ENCODE measurements at places on chromosomes 5 and 9.

GRCh38 chr5:149175346-149176105 lies 34.2 kb downstream of the ABLIM3 start:
- DNase-seq: no peak

DNA sequence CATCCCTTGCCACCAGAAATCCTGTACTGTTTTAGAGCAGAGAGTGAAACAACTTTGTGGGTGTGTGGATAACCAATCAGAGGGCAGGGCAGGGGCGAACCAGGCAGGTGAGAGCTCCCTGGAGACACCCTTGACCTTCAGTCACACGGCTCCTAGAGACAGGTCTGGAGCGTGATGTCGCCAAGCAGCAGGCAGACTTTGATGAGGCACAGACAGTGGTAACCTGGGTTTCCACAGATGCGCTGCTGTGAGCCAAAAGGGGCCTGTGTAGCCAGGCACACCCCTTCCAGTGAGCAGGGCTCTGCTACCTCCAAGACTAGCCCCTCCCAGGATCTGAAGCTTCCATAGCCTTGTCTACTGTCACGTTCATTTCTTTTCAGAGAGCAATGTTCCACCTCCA lies 317.8 kb upstream of the ADCY2 start:
- no peak for DNase-seq

DNA sequence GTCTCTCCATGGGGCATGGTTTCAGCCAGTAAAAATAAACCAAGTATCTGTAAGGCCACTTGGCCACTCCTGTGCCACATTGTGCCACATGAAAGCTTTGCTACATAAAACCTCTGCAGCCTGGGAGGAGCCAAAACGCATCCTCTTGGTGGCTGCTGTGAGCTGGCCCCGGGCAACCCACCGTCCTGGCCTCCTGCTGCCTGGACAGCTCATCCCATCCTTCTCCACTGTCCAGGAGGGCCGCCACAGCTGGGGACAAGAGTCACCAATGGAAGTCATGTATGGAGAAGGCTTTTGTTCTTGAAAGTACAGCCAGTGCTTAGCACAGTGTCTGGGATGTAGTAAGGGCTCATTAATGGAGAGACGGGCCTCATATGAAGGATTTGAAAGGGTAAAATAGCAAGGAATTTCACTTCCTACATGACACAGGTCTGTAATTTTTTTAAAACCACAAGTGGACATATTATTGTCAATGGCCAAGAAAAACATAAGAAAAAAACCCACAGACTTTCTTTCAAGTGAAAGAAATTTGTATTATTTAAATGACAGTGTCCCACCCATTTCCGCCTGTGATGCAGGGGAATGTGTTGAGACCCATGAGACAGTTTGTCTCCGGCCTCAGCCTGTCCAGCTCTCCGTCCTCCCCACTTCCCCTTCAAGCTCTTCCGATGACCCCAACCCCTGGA lies 6.6 kb downstream of the PTGES start:
- peak; percentile 10 for DNase-seq

GRCh38 chr9:37036776-37037502 lies 2.9 kb upstream of the PAX5 start:
- DNase-seq: no peak

DNA sequence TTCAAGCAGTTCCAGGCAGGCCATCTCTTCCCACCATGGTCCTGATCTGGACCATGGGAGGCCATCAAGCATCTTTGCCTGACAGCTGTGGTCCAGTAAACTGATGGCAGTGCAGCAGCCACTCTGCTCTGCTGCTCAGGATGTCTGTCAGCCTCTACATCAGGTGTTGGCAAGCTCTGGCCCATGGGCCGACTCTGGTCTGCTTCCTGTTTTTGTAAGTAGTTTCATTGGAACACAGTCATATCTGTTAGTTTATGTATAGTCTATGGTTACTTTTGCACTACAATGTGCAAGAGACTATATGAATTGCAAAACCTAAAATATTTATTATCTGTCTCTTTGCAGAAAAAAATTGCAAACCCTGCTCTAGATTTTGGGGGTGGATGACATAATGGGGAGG lies 225.0 kb downstream of the KCTD16 start:
- DNase-seq: no peak
